ENCODE measurements at places on chromosomes 13 and 19.
A peak's percentile ranks its signal among the peaks of the same experiment; 100 is the strongest.

GRCh38 chr13:103948426-103948825, 882.2 kb upstream of the SLC10A2 start:
- DNase-seq = no peak

GRCh38 chr19:12656899-12657571, 9.5 kb downstream of the MAN2B1 start:
- no peak for DNase-seq

GRCh38 chr13:31951215-31951678, 80.3 kb upstream of the FRY start:
- DNase-seq = peak; percentile 82

GRCh38 chr19:55157064-55157908, at the start of gene TNNI3:
Gene TNNI3 (minus strand): TSS chr19:55157732. CDS start chr19:55157589, 143 bp downstream.
- no peak for DNase-seq

Measured in KBM-7 (cell line).